ENCODE measurements at places on chromosomes 2 and 18. TPM values are rescaled to one million over a fixed set of nuclear protein-coding genes. Genes with fewer than 3 reads are reported as not detected.

- H3K4me1 ChIP-seq: no peaks in the 10 kb centered on the region
- H3K27me3 ChIP-seq: peaks cover 29% of the 10 kb centered on the region
- no peak overlapping the region for H3K4me3 ChIP-seq
- no peaks in the 10 kb centered on the region for H3K36me3 ChIP-seq
Observed at GRCh38 chr2:120369250-120369649, 23.3 kb downstream of the INHBB start.

DNA sequence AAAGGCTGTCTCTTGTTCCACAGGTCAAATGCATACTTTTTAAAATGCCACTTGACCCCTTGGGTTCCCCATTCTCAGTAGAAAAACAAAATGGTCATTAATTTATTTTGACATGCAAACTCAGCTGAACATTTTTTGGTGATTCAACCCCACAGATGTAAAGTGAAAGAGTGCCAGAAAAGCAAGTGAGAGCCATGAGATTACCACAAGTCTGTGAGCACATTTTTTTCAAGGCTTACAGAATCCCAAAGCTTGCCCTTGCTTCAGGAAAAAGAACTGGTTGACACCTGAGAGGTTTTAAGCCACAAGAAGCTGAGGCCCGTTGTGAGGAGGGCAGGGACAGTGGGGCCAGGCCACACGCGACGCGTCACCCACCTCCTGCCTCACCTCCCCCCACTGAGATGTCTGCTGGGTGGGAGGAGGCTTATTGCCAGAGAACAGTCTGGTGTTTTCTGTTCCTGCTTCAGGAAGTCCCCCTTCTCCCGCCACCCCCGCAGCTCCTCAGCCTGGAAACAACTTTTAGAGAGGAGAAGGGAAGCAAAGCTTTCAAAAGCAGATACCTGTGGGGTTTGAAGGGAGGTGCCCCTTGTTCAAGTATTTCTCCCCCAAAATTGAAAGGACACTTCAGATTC, 70.4 kb upstream of the CYP1B1 start:
- peaks cover 9% of the 10 kb centered on the region for H3K27me3 ChIP-seq
- peaks cover 2% of the 10 kb centered on the region for H3K36me3 ChIP-seq
- DNase-seq: no peak
- no peak overlapping the region for H3K4me3 ChIP-seq

DNA sequence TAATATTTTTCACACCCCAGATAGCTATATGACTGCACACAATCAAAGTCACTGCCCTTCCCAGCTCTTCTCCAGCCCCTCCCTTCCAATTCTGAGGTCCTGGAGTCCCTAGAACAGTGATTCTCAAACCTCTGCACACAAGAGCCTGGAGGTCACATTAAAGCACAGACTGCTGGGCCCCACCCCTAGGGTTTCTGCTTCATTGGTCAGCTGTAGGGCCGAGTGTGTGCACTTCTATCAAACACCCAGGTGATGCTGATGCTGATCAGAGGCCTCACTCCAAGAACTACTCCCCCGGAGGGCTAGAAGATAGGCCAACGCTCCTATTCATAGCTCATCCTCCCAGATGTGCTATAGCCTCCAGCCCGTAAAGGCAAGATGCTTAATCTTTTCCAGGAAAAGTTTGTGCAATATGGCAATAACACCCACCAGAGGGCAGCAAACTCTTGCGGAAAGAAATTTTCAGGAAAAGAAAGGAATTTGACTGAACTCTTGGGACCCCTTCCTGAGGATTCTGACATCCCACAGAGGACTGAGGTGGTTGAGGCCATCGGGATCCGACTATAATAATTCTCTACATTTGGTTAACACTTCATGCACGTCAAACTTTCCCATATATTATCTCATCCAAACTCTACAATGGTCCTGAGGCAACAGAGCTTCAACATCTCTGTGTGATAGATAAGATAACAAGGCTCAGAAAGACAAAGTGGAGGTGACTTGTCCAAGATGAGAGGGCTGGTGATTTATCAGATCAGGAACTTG, 194.2 kb upstream of the PKDCC start:
- H3K4me1 ChIP-seq: no peaks in the 10 kb centered on the region
- no peak overlapping the region for H3K4me3 ChIP-seq
- H3K27ac ChIP-seq: no peak overlapping the region
- H3K27me3 ChIP-seq: peaks cover 28% of the 10 kb centered on the region

DNA sequence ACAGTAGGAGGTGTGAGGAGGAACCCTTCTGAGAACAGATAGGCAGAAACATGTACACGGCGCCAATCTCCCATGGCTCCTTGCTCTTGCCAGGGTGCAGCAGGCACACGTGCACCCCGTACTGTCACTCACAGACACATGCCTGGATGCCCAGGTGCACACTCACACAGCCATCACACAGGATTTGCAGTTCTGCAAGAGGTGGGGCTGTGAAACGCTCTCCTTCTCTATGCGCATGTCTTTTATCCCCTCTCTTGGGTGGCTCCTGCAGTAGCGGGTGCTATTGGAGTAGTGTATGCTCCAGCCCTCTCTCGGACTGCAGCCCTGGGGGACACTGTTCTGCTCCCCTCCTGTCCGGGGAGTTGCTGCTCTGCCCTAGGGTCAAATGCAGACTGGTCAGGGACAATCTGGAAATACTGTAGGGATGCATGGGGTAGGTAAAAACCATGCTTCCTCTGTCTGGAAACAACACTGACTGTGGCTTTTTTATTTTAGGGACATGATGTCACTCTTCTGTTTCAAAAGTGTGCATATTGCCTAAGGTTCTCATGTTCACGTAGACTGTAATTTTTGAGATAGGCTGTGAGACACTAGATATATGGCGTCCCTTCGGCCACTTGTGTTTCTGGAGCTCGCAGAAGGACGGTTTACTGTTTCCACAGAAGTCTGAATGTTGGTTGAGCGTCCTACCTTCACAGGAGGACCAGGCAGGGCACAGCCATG, 118.5 kb downstream of the PRKCE start:
- no peaks in the 10 kb centered on the region for H3K36me3 ChIP-seq
- no peak overlapping the region for H3K4me3 ChIP-seq
- H3K27me3 ChIP-seq: no peaks in the 10 kb centered on the region
- H3K4me1 ChIP-seq: peaks cover 10% of the 10 kb centered on the region
- H3K27ac ChIP-seq: no peak overlapping the region

- peaks cover 29% of the 10 kb centered on the region for H3K27me3 ChIP-seq
- H3K27ac ChIP-seq: no peak overlapping the region
- H3K36me3 ChIP-seq: peaks cover 2% of the 10 kb centered on the region
- no peak overlapping the region for H3K4me3 ChIP-seq
- no peak for DNase-seq
- no peaks in the 10 kb centered on the region for H3K4me1 ChIP-seq
Observed at GRCh38 chr2:127118038-127118437, 11.1 kb upstream of the BIN1 start.

- H3K27ac ChIP-seq: no peak overlapping the region
- no peak for DNase-seq
Observed at GRCh38 chr2:1231466-1232063, 181.7 kb upstream of the TPO start.

DNA sequence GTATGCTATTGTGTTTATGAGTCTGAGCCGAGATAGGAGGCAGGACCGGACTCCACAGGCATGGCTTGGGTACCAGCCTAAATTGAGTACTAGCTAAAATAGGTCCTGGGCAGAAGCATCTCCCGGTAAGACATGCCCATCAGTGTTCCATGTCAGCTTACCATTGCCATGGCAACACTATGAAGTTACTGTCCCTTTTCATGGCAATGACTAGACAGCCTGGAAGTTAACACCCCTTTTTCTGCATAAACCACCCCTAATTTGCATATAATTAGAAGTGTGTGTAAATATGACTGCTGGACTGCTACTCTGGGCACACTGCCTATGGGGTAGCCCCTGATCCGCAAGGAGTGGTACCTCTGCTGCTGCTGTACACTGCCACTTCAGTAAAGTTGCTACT, 1005.1 kb upstream of the FAM98A start:
- no peaks in the 10 kb centered on the region for H3K4me1 ChIP-seq
- no peaks in the 10 kb centered on the region for H3K27me3 ChIP-seq
- H3K4me3 ChIP-seq: no peak overlapping the region
- DNase-seq: no peak

DNA sequence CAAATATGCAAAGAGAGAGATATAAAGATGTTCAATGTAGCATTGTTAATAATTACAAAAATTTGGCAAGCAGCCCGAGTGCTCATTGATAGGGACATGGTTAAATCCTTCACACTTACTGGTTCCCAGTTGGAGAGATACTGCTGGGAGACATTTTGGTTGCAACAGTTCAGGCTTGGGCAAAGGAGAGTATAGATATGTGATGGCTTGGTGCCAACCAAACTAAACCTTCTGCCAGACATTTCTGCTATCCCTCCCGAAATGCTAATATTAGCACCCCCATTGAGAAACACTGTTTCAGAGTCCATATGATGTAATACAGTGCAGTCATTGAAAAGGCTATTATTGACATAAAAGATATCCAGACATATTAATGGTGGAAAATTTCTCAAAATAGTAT, 11.5 kb downstream of the GEN1 start:
- DNase-seq: no peak
- H3K27me3 ChIP-seq: no peaks in the 10 kb centered on the region
- H3K36me3 ChIP-seq: peaks cover 4% of the 10 kb centered on the region
- no peak overlapping the region for H3K27ac ChIP-seq
- no peak overlapping the region for H3K4me3 ChIP-seq
- no peaks in the 10 kb centered on the region for H3K4me1 ChIP-seq

- no peak overlapping the region for H3K27ac ChIP-seq
- no peak for DNase-seq
- H3K4me3 ChIP-seq: no peak overlapping the region
- H3K36me3 ChIP-seq: no peaks in the 10 kb centered on the region
- H3K27me3 ChIP-seq: peaks cover 9% of the 10 kb centered on the region
Observed at GRCh38 chr2:199317646-199318045, 140.1 kb downstream of the SATB2 start.

GRCh38 chr18:48413342-48413741, 4.2 kb upstream of the ZBTB7C start:
- H3K4me1 ChIP-seq: peaks cover 1% of the 10 kb centered on the region
- peaks cover 2% of the 10 kb centered on the region for H3K36me3 ChIP-seq
- peaks cover 73% of the 10 kb centered on the region for H3K27me3 ChIP-seq
- H3K4me3 ChIP-seq: no peak overlapping the region

DNA sequence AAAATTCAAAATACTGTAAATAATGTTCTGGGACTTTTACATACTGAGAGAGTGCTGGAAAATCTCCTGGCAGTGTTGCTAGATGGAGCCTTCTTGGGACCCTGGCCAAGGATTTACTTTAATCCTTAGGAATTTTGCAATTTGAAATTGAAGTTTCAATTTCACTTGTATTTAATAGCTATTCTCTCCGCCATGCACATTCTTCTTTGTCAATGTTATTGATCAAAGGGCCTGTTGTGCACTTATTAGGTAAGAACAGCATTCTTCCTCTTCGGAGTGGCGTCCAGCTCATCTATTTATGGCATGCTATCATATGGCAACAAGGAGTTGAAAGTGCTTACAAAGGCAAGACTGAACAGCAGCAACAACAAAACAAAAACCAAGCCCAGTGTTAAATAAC, 40.1 kb upstream of the SOS1 start:
- no peak for DNase-seq
- H3K27ac ChIP-seq: no peak overlapping the region
- H3K36me3 ChIP-seq: no peaks in the 10 kb centered on the region

GRCh38 chr2:194587739-194588270, 1069.2 kb upstream of the SLC39A10 start:
- H3K27me3 ChIP-seq: no peaks in the 10 kb centered on the region
- no peak overlapping the region for H3K4me3 ChIP-seq
- no peaks in the 10 kb centered on the region for H3K4me1 ChIP-seq
- no peak for DNase-seq

DNA sequence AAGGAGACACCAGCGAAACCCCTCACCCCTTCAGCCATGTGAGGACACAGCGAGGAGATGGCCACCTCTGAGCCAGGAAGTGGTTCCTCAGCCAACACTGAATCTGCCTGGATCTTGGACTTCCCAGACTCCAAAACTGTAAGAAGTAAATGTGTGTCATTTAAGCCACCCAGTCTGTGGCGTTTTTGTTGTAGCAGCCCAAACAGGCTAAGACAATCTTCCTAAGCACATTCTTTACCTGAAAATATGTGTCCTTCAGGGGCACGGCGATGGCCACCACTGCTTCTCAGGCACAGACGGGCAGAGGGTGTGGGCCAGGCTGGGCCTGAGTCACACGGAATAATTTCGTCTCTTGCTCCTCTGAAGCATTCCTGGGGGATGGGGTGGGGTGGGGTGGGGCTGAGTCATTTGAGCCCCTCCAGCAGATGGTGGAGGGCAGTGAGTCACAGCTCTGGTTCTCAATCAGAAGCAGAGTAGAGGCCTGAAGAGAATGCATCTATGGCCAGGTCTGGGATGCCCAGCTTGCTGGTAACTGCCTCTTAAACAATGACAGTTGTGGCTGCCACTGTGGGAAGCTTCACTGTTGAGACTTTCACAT, 142.4 kb downstream of the CAPN13 start:
- no peaks in the 10 kb centered on the region for H3K27me3 ChIP-seq
- no peaks in the 10 kb centered on the region for H3K36me3 ChIP-seq
- no peak overlapping the region for H3K4me3 ChIP-seq

GRCh38 chr2:184646177-184646576, 47.8 kb downstream of the ZNF804A start:
- H3K4me3 ChIP-seq: no peak overlapping the region
- H3K27ac ChIP-seq: no peak overlapping the region
- H3K4me1 ChIP-seq: no peaks in the 10 kb centered on the region
- no peaks in the 10 kb centered on the region for H3K36me3 ChIP-seq
- DNase-seq: no peak

DNA sequence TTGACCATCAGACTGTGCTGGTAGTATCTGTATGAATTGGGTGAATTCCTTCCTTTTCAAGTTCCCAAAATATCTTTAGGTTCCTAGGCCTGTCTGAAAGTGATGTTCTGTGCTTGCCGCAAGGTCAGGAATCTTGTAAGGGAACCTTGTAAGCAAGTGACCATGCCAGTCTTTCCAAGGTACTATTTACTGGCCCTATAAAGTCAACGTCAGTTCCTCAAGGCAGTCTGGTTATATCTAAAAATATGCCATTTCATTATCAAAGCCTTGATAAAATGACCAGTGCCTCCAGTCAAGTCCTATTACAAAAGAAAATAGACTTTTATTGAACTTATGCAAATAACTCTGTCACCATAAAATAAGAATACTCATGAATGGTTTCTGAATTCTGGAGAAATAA, 88.4 kb upstream of the TPO start:
- no peak overlapping the region for H3K27ac ChIP-seq
- H3K36me3 ChIP-seq: no peaks in the 10 kb centered on the region
- no peak overlapping the region for H3K4me3 ChIP-seq
- no peak for DNase-seq
- H3K4me1 ChIP-seq: no peaks in the 10 kb centered on the region

The SALL3 gene
- not detected for total RNA-seq

The HOXD4 gene
- total RNA-seq: not detected

The HOXD1 gene
- total RNA-seq: not detected

The GNLY gene
- total RNA-seq: 9.9 TPM

The FEV gene
- total RNA-seq: not detected

The CNGA3 gene
- not detected for total RNA-seq
